WTC11 (cell line): ENCODE measurements at places on chromosomes 1 and 21.

GRCh38 chr21:35664683-35665082 is 395.6 kb downstream of the SETD4 start:
- H3K4me3 ChIP-seq: no peak overlapping the region
- no peak overlapping the region for H3K27ac ChIP-seq
- no peaks in the 10 kb centered on the region for H3K36me3 ChIP-seq
- H3K4me1 ChIP-seq: no peaks in the 10 kb centered on the region

DNA sequence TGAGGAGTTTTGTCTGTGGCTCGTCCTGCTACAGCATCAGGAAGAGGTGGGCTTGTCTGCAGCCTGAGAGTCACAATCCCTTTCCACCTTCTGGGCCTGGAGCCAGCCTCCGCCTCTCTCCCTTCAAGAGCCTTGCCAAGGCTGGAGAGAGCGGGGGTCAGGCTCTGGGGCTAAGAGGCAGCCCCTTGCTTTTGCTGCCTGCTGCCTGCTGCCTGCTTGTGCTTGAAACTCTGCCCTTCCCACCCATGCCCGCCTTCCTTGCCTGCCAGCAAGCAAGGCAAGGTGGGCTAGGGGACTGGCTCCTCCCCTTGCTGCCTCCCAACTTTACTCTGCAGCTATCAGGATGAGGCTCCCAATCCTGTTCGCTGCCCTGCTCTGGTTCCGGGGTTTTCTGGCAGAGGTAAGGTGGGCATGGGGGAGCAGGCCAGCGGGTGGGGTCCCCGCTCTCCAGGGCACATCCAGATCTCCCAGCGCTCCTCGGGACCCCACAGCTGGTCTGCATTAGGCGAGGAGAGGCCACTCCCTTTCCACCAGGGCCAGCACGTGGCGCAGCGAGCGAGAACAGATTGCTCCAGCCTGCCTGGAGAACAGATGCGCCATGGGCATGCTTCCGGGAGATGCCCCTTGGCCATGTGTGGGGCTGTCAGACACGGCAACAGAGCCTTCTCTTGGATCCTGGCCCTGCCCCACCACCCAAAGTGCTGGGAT is 7.5 kb upstream of the PTPN7 start:
- DNase-seq: no peak
- H3K36me3 ChIP-seq: no peaks in the 10 kb centered on the region
- no peaks in the 10 kb centered on the region for H3K27me3 ChIP-seq
- no peak overlapping the region for H3K4me3 ChIP-seq
- H3K4me1 ChIP-seq: peaks cover 16% of the 10 kb centered on the region

DNA sequence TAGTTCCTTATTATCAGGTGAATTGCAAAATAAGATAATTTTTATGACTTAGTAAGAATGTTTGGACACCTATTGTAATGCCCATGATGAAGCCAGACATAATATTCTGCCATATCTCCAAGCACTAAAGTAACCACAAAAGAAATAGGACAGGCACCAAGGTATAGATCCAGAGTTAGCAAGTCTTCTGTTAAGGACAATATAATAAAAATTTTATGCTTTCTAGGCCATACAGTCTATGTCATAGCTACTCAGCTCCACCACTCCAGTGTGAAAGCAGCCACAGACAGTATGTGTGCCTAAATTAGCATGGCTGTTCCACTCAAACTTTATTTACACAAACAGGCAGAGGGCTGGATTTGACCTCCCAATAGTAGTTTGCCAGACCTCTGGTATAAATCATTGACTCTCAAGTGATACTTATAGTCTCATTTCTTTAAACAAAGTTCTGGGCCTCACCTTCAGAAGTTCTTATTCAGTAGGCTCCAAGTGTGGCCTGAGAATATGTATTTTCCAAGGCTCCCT is 88.3 kb downstream of the SCMH1 start:
- peaks cover 9% of the 10 kb centered on the region for H3K36me3 ChIP-seq
- DNase-seq: no peak
- no peak overlapping the region for H3K27ac ChIP-seq
- peaks cover 3% of the 10 kb centered on the region; the same call in 1 of the 2 replicates for H3K4me1 ChIP-seq
- H3K27me3 ChIP-seq: no peaks in the 10 kb centered on the region
- no peak overlapping the region for H3K4me3 ChIP-seq

DNA sequence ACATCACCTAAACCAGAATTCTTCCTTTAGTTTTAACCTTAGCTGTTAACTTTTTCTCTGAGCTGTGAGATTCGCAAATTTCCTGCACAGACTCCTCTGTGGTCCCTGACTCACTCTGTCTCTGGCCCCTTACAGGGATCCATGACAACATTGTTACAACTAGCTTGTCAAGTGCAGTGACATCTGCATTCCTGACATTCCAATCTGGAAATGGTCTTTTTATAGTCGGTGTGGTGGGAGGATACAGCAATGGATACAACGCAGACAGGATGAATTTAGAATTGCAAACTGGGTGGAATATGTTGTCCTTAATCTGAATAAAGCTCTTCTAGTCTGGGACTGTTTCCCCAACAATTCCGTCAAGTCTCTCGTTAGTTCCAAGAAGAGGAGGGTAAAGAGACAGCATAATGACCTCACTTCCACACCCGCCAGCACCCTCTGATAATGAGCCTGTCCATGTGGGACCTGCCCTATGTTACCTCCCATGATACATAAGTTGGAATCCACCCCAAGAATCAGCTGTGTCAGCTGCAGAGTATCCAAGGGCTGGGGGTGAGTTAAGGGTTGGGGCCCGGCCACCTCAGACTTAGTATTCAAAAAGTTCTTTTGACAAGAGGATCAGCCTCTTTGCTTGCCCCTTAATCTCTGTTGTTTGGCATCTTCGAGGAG is 49.4 kb downstream of the ILDR2 start:
- DNase-seq: no peak
- H3K36me3 ChIP-seq: no peaks in the 10 kb centered on the region
- no peak overlapping the region for H3K27ac ChIP-seq
- H3K4me1 ChIP-seq: peaks cover 8% of the 10 kb centered on the region

DNA sequence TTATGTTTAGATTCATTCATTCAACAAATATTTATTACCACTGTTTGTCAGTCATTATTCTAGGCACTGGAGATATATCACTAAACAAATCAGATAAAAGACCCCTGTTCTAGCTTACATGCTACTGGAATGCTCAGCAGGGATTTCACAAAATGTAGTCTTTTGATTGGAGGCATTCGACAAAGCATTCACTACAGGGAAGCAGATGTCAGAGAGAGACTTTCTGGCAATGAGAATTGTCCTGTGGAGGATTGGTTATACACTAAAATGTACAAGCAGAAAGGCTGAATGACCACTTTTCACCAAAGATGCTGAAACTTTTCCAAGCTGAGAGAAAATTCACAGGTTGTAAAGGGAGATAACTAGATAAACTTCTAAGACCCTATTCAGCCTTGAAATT is 57.7 kb downstream of the SCMH1 start:
- no peaks in the 10 kb centered on the region for H3K27me3 ChIP-seq
- DNase-seq: no peak
- no peak overlapping the region for H3K27ac ChIP-seq
- no peak overlapping the region for H3K4me3 ChIP-seq
- peaks cover 15% of the 10 kb centered on the region for H3K36me3 ChIP-seq
